Glutamatergic neuron (in vitro differentiated cells): ENCODE measurements at places on chromosomes 2 and 18.

- DNase-seq: peak; percentile 75
Observed at GRCh38 chr18:44325903-44326635, 354.6 kb upstream of the SETBP1 start.

DNA sequence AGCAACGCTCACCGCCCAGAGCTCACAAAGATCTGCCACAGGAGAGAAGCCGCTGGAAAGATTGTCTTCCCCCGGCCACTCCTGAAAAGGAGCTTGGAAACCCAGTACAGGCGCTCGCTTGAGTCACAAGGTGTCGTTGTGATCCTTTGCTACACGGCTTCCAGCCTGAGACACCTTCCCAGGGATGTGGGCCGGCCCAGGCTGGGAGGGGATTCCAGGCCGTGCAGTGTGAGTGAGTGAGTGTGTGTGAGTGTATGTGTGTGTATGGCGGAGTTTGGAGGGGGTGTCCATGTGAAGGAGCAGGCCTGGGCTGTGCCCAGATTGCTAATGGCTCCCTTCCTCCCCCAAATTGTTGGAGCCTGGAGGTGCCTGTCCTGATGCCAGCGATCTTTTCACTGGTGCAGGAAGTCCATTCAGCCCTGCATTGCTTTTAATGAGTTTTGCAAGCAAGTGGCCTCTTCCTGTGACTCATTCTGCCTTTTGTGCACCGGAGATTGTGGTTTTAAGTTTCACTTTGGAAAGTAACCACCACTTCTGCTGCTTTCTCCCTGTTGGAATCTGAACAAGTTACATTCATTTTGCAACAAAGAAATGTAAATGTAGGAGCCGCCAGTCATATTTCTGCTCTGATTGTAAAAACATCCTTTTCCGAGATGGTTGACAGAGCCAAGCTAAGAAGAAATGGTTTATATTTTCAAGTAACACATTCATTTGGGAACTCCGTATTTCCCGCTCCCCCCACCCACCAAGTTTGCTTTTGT is 83.7 kb downstream of the LPIN1 start:
- peak; percentile 66 for DNase-seq

DNA sequence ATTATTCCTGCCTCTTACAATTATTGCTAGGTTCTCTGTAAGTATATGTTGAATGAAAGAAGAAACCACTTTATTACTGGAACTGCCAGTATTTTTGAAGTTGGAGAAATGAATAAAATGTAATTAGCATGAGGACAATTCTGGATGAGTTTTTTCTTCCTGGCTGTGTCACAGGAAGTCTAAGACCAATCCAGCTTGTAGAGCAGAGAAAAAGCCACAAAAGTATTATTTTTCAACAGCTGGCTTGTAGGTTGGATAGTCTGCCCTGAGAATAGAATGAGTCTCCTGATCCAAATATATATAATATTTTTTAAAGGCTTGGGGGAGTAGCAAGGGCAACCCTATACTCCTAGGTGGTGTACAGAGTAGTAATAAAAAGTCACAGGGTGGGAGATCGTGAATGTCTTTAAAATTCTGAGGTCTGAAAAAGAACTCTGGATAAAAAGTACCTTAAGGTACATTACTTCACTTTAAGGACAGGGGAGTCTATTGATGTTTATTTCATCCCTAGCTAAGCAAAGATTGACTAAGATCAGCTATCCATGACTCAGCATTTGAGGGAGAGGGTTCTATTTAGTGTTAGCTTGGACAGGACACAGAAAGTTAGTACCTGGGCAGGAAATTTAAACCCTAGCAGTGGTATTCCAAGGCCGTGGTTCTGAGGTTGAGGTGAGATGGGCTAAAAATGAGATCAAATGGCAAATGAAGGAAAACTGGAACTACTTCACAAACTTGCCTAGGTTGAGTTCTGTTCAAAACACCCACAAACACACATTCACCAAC is 31.7 kb downstream of the SLC40A1 start:
- DNase-seq: no peak

DNA sequence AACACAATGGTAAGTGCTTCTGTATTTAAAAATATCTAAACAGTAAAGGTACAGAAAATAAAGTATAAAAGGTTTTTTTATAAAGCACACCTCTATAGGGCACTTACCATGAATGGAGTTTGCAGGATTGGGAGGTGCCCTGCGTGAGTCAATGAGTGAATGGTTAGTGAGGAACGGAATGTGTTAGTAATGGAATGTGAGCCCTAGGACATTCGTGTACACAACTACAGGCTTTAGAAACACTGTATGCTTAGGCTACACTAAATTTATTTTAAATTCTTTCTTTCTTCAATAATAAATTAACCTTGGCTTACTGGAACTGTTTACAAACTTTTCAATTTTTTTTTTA is 337.9 kb upstream of the SLC39A10 start:
- DNase-seq: no peak

DNA sequence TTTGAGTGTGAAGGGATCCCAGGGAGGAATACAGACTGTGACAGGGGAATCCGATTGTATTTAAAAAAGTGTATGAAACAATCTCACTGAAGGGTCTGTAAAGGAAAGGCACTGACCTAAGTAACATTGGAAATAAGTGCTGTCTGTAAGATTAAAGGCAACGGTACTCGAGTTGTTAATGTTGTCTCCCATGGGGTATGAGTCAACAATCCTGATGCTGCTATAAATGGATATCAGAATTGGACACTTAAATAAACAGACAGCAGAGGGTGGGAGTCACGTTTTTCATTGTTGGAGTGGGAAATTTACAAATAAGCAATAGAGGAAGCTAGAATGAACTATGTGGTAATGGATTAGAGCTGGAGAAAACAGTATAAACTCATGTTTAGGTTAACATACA is 452.4 kb upstream of the RGPD4 start:
- DNase-seq: no peak
